ENCODE measurements at places on chromosomes 3 and 15.
A peak's percentile ranks its signal among the peaks of the same experiment; 100 is the strongest.

DNA sequence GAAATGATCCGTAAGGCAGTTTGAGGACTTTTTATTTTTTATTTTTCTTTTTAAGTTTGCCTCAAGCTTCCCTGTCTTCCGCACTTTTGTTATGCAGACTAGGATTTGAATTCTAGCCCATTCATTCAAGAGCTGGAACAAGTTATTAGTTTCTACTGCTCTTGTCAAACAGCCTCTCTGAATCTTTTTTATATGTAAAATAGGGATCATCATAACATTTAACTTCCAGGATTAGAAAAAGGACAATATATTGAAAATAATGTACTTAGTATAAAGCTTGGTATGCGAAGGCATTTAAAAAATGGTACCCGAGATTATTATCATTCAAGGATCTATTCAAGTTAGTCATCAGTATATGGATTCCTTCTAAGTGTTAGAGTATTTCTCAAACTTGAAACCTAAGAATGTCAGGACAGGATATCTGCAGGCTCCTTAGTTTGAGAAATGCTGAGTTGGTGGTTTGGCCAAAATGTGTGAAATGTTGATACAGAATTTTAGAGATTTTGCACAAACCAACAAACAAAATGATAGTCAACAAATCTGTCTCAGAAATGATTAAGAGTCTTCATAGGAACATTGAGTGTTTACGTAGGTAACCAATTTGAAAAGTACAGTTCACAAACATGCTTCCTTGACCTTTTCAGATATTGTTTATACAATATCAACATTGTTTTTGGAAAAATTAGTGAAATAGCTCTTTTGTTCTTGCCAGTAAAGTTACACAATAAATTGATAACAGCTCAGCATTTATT lies 40.5 kb upstream of the IGSF10 start:
- DNase-seq, result no peak

DNA sequence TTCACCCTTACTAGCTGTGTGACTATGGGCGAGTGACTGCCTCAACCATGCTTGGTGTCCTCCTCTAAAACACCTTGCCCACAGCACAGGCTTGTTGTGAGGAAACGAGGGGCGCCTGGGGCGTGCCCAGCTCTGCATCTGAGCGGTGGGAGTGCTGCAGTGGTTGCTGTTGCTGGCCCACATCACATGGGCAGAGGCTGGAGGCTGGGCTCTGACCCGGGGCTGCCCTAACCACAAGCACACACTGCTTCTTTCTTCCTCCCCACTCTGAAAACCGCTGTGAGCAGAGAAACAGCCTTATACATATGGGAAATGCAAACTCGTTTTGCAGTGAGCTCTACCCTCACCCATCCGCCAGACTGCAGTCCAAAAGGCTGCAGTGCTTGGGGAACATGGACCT lies 74.8 kb upstream of the RPL32 start:
- DNase-seq, result no peak

- DNase-seq, result no peak
Observed at GRCh38 chr3:153567556-153567955, 405.5 kb downstream of the RAP2B start.

GRCh38 chr3:183533412-183534132 lies 21.9 kb downstream of the KLHL6 start:
- DNase-seq, result no peak

GRCh38 chr3:42263354-42264346 lies 2.3 kb downstream of the CCK start:
- DNase-seq, result peak; percentile 73

DNA sequence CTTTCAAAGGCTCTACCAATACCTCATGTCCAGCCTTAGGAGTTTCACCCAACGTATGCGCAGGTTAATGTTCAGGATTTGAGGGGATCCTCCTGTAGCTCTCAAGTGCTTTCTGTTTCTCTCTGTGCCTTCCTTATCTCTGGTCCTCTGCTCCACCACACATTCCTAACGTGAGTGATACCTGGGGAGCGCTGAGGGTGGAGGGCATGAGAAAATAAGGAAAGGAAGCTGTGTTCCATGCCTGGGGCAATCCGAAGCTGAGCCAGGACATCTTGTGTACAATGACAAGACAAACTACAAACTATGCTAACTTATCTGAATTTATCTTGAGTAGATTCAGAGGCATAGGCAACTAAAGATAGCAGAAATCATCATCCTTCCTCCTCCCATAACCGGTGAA lies 136.4 kb downstream of the SST start:
- DNase-seq, result no peak

DNA sequence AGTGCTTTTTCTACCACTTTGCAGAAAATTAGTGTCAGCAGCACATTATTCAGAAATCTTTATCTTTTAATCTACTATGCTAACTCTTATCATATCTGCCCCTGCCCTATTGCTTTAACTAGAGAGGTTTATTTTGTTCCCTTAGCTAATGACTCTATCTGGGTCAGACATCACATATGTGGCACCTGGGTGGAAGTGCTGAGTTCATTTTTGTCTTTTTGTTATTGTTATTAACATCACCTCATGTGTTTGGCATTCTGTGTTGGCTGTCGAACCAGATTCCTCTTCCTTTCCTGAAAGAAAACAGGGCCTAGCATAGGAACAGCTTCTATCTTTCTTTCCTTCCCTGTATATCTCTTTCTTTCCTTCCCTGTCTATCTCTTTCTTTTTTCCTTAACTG lies 100.7 kb downstream of the RBMS3 start:
- DNase-seq, result no peak

GRCh38 chr15:87500240-87500639 lies 756.3 kb downstream of the NTRK3 start:
- DNase-seq, result no peak

- no peak for DNase-seq
Observed at GRCh38 chr15:55241891-55242290, 45.1 kb upstream of the RSL24D1 start.

GRCh38 chr3:42736081-42736480 lies 33.5 kb upstream of the HHATL start:
- peak; percentile 52 for DNase-seq

- no peak for DNase-seq
Observed at GRCh38 chr3:159928666-159929065, 60.0 kb upstream of the IL12A start.

GRCh38 chr3:148146947-148147826 lies 550.5 kb upstream of the AGTR1 start:
- no peak for DNase-seq

GRCh38 chr15:73601451-73602445 lies 31.4 kb downstream of the NPTN start:
- DNase-seq, result peak; percentile 46

- DNase-seq, result no peak
Observed at GRCh38 chr3:132916096-132916495, 122.1 kb upstream of the TMEM108 start.

DNA sequence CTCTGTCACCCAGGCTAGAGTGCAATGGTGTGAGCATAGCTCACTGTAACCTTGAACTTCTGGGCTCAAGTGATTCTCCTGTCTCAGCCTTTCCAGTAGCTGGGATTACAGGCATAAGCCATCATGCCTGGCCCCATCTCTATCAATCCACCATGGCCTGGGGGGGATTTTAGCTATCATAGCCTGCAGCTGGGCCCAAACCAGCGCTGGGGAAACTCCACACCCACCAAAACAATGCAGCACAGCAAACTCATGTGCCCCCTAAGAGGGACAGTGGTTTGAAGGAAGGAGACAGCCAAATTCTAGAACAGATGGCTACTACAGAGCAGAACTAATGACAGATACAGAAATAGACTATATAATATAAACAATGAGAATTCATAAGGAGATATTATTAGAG lies 13.8 kb upstream of the NSMCE3 start:
- no peak for DNase-seq

- DNase-seq, result no peak
Observed at GRCh38 chr3:28934126-28934813, 346.6 kb upstream of the RBMS3 start.

GRCh38 chr3:48456456-48456855 lies 9.9 kb downstream of the ATRIP start:
- no peak for DNase-seq

DNA sequence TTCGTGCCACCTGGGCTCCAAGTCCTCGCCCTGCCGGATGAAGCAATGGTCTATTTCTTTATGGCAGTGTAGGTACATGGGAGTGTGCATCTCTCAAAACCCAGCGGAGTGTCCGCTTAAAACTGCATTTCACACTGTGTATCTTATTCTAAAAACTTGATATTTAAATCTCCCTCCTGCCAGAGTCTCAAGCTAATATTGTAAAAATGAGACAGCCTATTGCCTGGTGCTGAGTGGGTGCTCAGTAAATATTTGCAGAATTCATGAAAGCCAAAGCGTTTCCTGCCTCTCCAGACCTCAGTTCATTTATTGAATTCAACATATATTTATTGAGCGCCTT lies 330 bp upstream of the TBC1D2B start:
- no peak for DNase-seq

DNA sequence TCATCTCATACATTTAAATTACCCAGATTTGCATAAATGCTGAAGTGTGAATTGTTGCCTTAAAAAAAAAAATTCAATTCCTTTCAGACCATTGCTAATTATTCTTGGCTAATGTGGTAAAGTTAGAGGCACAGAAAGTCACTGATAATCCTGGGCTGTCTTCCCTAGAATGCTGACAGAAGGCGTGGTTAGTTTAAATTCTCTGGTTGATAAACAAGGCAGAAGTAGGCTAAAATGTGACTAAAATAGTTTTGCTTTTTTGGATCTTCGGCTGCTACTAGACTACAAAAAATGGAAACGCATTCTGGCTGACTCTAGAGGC lies 193.7 kb downstream of the OTOL1 start:
- no peak for DNase-seq

- DNase-seq, result no peak
Observed at GRCh38 chr15:91368611-91369010, 268.6 kb downstream of the SV2B start.

- no peak for DNase-seq
Observed at GRCh38 chr15:71275566-71276335, 160.5 kb downstream of the THSD4 start.

- DNase-seq, result no peak
Observed at GRCh38 chr3:146117406-146118285, 43.3 kb downstream of the PLOD2 start.

DNA sequence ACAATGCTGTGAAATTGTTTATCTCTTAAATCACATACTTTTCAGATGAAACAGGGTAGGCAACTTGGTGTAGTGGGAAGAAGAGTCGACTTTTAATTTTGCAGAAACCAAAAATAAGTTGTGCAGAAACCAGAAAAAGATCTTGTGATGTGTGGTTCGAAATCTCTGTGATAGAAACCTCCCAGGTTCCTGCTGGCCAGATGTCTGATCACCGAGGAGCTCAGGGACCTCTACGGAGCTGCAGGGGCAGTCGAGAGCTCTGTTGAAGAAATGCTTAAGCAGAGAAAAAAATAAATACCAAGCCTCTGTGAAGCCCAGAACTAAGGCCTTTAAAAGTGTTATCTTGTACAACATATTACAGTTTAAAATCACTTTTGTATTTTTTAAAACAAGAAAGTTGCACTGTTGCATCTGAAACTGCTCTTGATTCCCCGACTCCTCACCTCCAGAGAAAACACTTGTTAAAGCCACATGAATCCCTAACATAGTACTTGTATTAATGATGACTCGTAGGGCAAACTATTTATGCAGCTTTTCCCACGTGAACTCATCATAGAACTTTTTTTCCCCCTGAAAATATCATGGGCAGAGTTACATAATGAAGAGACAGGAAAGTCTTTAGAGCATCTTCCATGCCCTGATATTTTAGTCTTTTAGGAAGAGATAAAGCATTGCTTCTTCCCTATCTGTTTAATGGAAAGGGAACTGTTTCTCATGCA lies 51.3 kb downstream of the CCK start:
- DNase-seq, result no peak

DNA sequence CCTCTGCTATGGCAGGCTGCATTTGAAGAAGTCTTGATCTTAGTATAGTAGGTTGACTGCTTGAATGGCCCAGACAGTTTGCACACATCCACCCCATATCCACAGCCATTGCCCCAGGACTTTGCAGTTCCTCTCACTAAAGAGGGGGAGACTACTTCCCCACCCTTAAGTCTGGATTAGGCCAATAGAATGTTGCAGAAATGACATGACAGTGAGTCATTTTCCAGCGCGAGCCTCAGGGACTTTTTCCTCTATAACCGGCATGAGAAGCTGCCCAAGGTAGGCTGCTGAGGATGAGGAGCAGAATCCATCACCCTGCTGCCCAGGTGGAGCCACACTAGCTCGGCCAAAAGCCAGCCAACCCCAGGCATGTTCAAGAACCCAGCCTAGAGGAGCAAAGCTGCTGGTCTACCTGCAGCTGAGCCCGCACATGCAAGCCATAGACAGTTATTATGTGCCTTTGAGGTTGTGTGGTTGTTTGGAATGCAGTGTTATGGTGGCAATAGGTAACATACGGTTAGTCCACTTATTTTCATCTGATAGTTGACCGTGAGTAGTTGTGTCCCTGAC lies 113.9 kb downstream of the TLE3 start:
- no peak for DNase-seq

DNA sequence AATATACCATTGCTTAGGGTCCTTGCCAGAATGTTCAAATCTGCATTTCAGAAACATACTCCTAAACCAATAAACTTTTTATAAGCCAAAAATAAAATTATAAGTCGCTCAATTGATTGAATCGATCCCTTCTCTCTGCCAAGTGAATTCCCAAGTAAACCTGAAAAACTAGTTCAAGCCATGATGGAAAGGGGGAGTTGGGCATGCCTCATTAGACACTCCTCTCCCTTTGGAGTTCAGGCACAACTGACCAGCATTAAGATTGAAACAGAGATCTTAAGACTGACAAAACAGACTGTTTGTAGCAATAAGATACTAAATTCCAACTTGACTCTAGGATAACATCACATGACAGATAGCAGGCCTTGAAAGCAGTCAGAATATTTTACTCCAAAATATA lies 113.7 kb upstream of the RASGRP1 start:
- DNase-seq, result no peak

- no peak for DNase-seq
Observed at GRCh38 chr15:92098869-92099268, 245.4 kb downstream of the SLCO3A1 start.

GRCh38 chr3:169280010-169280585 lies 383.4 kb downstream of the MECOM start:
- DNase-seq, result no peak

- DNase-seq, result no peak
Observed at GRCh38 chr15:80536716-80537115, 132.5 kb downstream of the ARNT2 start.

DNA sequence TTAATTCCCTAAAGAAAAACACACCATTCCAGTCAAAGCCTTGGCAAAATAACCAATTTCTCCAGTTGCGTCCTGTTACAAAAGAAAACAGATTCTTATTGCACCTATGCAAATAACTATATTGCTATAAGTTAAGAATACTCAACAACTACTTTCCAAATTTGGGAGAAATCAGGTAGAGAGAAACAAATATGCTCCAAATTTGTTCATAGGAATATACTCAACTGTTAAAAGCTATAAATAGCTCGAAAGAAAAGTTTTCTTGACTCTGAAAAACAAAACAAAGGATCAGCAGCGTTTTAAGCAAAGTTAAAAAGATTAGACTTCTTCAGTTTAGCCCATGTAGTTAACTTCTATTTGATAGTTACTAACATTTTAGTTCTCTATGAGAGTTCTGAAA lies 20.1 kb upstream of the SKIL start:
- DNase-seq, result no peak

- DNase-seq, result no peak
Observed at GRCh38 chr3:30162579-30162978, 443.8 kb upstream of the TGFBR2 start.

GRCh38 chr3:34570916-34571705 lies 772.7 kb downstream of the PDCD6IP start:
- no peak for DNase-seq

- no peak for DNase-seq
Observed at GRCh38 chr3:59192473-59192872, 142.6 kb upstream of the CFAP20DC start.

- no peak for DNase-seq
Observed at GRCh38 chr3:135239615-135239884, 444.5 kb downstream of the EPHB1 start.
